ENCODE measurements at places on chromosomes 4 and X. TPM values are rescaled to one million over a fixed set of nuclear protein-coding genes. Genes with fewer than 3 reads are reported as not detected.

GRCh38 chr4:119207051-119207450, 5.5 kb upstream of the USP53 start:
- ATAC-seq = no peak

- ATAC-seq = peak; percentile 97
These were observed 75.4 kb downstream of the TMEM131L start for GRCh38 chr4:153541456-153542096.

CCNG2 gene
- 25.6 TPM for total RNA-seq

DNA sequence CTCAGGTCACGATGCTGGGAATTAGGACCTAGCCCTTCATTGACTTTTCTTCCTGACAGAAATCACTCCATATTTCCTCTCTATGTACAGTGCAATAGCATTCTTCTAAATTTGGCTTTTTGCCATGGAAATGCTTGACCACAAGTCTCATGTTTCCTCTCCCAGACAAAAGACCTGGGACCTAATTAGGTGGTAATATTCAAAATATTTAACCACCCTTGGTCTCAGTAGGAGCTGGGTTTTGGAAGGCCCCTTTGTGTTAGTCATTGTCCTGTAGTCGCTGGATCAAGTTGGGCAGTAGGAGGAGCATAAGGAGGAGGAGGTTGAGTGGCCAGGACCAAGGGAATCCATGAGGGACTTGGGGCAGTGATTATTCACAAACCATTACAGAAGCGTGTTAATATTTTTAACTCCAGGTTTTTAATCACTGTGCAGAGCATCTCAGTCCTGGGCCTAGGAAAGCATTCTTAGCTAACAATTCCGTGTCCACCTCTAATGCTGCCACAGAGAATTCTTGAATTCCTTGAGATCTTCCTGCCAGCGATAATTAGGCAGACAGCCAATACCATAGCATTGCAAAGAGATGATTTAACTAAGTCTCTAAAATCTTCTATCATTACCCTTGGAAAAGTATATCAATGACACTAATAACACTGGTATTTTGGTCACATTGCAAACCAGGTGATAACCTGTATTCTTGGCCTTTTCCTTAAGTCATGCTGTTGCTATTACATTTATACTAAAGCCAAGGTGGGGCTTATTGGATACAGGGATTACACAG, 25.0 kb upstream of the SHROOM4 start:
- no peak for ATAC-seq

- ATAC-seq = no peak
These were observed 12.1 kb upstream of the ETNPPL start for GRCh38 chr4:108774809-108775530.

DNA sequence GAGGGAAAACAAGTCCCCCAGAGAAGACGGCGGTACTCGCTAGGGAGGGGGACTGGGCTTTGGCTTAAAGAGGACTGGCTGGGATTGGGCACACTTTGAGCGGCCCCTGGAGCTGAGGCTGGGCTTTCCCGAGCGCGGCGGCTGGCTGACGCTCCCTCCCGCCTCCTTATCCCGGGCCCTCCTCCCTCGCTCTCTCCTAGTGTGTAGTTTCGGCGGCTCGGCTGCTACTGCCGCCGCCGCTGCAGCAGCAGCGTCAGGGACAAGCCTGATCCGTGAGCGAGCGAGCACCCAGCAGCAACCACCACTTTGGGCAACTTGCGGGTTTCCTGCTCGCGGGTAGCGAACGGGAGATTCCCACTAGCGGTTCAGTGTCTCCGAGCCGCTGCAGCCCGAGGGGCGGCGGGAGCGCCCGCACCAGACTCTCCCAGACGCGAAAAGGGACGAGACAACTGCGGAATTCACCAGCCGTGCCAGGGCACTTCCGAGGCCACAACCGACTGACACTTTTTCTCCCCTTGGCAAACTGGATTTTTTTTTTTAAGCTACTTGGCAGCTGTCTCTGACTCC, 632 bp upstream of the PCDH7 start:
- ATAC-seq = no peak

DNA sequence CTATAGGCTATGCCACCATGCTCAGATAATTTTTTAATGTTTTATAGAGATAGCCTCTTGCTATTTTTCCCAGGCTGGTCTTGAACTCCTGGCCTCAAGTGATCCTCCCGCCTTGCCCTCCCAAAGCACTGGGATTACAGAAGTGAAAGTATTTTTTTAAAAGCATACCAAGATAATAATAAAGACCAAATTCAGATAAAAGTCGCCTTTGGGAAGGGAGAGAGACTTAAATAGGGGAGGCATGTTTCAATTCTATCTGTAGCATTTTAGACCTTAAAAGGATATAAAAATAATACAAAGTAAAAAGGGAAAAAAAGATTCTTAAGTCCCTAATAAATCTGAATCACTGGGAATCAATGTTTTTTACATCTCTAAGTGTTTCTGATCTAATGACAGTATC, 108.9 kb downstream of the AFAP1 start:
- ATAC-seq = no peak

DUSP9 gene
- 0.13 TPM for total RNA-seq
